ENCODE measurements at places on chromosomes 11 and 22. TPM values are rescaled to one million over a fixed set of nuclear protein-coding genes. Genes with fewer than 3 reads are reported as not detected.

- no peak for DNase-seq
Measured at GRCh38 chr11:63444160-63444559, 46.8 kb downstream of the PLAAT5 start.

- DNase-seq: no peak
Measured at GRCh38 chr11:34245041-34245440, 112.8 kb downstream of the ABTB2 start.

GRCh38 chr22:30855266-30855665, 113.3 kb downstream of the MORC2 start:
- DNase-seq: no peak

GRCh38 chr11:65806979-65807378, 20.1 kb downstream of the OVOL1 start:
- no peak for DNase-seq

The TRIM48 gene
- not detected for total RNA-seq

The KRTAP5-6 gene
- not detected for total RNA-seq

DNA sequence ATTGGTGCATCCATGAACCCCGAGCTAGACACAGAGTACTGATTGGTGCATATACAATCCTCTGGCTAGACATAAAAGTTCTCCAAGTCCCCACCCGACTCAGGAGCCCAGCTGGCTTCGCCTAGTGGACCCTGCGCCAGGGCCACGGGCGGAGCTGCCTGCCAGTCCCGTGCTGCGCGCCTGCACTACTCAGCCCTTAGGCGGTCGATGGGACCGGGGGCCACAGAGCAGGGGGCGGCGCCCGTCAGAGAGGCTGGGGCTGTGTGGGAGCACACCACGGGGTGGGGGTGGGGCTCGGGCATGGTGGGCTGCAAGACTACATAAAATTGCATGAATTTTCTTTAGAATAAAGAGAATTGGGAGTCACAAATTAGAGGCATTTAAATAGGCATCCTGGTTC, 248.6 kb downstream of the TMEM135 start:
- no peak for DNase-seq

- no peak for DNase-seq
Measured at GRCh38 chr22:44089717-44090570, 65.8 kb downstream of the PARVB start.

The MMP27 gene
- not detected for total RNA-seq

The CLCF1 gene
- total RNA-seq: 3.7 TPM

The ALX4 gene
- total RNA-seq: not detected

Data from neural progenitor cell (in vitro differentiated cells).